ENCODE measurements at places on chromosomes 6 and 20.
A peak's percentile ranks its signal among the peaks of the same experiment; 100 is the strongest.

DNA sequence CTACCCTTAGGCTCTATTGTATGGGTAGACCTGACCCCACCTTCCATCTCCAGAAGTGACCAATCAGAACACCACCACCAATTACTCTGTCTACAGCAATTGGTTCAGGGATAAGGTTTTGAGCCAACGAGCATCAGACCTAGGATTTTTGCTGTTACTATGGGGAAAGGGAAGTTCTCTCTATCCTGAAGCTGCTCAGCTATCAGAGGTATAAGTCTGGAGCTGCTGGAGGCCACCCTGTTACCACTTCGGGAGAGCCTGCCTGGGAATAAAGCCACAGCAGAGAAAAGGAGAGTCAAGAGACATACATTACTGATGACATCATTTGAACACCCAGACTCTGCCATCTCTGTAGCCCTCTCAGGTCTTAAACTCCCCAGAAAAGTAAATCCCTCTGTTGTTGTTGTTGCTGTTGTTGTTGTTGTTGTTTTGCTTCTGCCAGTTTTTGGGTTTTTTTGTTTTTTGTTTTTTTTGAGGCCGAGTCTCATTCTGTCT lies 94.5 kb downstream of the PREX1 start:
- peak; percentile 7 for DNase-seq

DNA sequence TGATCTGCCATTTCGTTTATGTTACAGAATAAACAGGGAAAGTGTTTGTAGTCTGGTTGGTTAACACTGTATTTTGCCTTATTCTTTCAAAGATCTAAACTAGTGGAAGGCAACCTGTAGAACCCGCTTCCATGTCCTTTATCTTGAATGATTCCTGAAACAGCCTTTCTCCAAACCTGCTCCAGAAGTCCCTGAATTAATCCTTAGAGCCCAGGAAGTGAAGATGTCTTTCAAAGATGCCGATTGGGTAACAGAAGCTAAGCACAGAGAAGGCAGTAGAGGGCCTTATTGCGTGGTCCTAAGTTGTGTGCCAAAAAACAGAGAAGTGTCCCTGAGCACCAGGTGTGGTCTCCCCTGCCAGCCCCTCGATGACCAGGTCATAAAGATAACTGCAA lies 19.2 kb upstream of the ZSCAN16 start:
- DNase-seq, result no peak

- no peak for DNase-seq
Observed at GRCh38 chr6:137389150-137389704, 105.0 kb downstream of the OLIG3 start.

GRCh38 chr6:25280344-25281074 lies 1.3 kb downstream of the CARMIL1 start:
- DNase-seq, result no peak

GRCh38 chr20:5372371-5372770 lies 55.6 kb upstream of the PROKR2 start:
- DNase-seq, result no peak

DNA sequence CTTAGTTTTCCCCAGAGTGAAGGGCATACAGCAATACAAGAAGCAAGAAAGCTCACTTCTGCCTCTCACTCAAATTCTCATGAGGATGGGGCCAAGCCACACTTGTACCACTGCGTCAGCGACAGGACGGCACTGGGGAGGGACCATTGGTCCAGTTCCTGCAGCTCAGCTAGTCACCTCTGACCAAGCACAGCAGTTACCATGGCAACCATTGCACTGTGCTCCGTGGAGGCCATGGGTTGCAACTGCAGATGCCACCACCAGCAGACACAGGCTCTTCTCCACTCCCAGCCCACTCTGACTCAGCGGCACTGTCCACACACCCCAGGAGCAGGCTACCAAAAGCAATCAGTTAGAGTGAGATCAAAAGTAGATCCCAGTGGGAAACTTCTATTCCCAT lies 441.1 kb upstream of the ARID1B start:
- no peak for DNase-seq

DNA sequence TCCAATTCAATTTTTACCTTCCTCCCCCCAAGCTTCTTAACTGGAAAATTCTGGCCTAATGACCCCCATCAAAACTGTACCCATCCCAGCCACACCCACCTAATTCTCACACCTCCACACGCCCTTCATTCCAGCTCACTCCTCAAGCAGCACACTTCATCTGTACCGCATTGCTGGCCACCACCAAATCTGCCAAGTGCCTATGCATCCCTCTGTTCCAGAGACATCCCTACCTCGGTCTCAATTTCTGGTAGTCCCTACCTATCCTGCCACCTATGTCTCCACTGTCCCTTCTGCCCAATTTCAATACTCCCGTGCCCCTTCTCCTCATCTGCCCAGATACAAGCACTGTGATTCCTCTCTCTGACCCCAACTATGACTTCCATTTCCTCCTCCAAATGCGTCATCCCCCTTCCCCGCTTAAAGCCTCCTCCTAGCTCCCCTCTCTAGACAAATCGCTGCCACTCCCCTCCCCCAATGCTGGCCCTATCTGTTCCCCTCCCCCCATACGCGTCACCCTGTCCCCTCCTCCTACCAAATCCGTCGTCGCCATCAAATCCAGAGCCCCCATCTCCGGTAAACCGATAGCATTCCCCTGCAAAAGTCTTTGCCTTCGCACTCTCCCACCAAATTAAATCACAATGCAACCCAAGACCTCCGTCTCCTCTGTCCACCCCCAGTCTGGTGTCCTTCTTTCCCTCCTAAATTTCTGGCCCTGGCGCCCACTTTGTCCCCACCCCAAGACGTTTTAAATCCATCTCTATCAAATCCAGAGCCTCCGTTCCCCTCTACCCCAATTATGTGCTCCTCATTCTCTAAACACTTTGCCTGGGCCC lies 1.2 kb downstream of the MTCH1 start:
- DNase-seq, result peak; percentile 28

DNA sequence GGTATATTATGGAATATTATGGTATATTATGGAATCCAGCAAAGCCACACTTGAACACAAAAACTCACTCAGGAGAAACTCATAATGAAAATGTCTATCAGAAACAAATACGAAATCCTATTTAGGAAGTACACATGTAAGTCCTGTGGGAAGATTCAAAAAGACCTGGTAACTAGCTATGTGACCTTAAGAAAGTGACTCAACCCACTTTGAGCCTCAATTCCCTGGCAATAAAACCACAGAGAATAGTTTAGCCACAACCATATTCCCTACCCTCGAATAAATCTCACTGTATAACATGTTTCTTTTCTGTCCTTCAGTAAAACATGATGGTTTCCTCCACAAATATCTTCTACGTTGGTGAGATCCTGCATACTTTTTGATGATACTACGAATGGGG lies 56.4 kb downstream of the ZMYND8 start:
- no peak for DNase-seq

- DNase-seq, result no peak
Observed at GRCh38 chr6:33815854-33816253, 12.1 kb upstream of the MLN start.

DNA sequence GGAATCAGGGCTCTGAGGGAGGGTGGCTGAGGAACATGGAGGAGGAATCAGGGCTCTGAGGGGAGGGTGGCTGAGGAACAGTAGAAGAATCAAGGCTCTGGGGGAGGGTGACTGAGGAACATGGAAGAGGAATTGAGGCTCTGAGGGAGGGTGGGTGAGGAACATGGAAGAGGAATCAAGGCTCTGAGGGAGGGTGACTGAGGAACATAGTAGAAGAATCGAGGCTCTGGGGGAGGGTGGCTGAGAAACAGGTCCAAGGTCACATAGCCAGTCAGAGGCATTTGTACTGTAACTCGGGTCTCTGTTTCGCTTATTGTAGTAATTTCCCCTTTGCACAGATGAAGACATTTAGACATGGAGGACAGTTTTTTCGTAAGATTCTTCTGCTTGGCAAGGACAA lies 164.8 kb downstream of the SOBP start:
- DNase-seq, result no peak

DNA sequence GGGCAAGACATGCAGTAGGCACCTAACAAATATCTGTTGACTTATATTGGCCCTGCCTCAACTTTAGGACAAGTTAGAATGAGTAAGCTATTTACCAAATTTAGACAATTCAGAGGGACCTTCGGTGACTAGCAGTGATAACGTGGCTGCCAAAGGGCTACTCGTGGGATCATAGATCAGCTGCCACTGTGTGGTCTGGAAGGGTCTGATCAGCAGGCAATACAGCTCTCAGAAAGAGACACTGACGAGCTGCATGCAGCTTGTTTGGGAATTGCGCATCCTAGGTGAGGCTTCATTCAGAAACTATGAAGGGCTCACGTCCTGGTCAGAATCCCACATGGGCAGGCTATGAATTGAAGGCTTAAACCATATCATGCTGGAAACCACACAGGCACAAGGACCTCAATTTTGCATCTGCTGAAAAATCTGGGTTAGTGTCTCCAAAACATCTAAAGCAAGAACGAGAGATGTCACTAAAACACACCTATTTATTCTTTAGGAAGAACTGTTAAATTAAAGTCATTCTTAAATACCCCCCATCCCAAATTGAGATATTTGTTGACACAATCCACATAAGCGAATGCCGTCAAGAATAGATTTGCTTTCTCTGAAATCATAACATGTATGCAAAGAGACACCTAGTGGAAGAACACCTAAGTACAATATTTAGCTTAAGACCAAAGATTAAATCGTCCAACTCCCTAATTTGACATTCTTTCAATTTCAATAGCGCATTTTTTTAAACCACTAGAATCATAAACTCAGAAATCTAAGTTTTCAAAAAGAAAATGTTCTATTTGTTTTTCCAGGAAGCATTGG lies 79.6 kb downstream of the IPCEF1 start:
- DNase-seq, result no peak

DNA sequence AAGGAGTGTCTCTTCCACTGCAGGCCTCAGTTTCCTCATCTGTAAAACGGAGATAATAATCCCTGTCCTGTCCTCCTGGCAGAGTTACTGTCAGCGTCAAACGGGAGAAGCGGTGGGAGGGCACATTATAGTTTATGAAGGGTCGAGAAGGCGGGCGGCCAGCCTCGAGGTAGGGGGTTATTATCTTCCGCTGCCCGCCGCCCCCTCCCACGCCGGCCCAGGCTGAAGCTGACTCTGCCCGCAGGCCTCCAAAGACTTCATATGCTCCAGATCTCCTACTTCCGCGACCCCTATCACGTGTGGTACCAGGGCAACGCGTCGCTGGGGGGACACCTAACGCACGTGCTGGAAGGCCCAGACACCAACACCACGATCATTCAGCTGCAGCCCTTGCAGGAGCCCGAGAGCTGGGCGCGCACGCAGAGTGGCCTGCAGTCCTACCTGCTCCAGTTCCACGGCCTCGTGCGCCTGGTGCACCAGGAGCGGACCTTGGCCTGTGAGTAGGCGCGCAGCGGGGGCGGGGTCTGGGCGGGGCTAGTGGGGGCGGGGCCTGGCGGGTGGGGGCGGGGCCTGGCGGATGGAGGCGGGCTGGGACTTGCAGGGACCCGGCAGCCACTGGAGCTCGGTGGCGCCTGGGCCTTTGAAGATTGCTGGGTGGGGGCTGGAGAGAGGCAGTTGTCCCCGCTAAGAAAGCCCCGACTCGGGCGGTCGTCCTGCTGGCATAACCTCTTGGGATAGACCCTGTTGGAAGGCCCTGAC lies 2.8 kb downstream of the PROCR start:
- DNase-seq, result no peak

DNA sequence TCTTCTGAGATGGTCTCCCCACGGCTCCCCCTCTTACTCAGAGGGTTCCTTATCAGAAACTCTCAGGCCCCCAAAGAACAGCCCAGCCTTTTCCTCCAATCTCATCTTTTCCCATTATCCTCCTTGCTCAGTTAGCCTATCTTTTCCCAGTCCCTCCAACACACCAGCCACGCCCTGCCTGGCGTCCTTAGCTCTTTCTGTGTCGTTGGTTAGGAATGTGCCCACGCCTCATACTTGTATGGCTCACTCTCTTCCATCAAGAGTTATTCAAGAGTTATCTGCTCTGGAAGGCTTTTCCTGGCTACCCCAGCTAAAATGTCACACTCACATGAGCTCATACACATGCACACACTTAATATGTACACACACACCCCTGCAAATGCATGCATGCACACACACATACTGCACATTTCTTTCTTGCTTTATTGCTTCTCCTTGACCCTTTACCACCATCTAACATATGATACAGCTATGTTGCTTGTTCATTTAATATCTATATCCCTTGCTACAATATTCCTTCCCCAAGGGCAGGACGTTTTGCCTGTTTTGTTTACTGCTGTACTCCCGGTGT lies 37.6 kb downstream of the SLC2A10 start:
- DNase-seq, result peak; percentile 3

- no peak for DNase-seq
Observed at GRCh38 chr20:23086931-23087411, 847 bp upstream of the CD93 start.

- no peak for DNase-seq
Observed at GRCh38 chr6:75188221-75188925, 17.5 kb downstream of the COL12A1 start.

DNA sequence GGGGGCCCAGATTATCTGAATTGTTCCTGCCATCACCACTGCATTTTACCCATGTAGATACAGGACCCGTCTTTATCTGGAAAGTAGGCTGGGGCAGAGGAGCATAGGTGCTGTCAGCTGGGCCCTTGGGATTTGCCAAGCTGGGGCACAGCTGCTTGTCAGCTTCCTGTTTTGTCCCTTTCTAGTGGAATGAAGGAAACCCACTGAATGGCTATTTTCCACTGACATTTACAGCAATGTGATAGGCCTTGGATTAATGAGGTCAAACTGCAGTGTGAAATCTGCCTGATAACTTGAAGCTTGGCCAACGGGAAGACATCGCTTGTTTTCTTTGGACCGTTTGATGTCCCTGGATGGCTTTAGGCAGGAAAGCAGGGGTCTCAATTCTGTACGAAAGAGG lies 6.7 kb downstream of the PPP1R16B start:
- no peak for DNase-seq

DNA sequence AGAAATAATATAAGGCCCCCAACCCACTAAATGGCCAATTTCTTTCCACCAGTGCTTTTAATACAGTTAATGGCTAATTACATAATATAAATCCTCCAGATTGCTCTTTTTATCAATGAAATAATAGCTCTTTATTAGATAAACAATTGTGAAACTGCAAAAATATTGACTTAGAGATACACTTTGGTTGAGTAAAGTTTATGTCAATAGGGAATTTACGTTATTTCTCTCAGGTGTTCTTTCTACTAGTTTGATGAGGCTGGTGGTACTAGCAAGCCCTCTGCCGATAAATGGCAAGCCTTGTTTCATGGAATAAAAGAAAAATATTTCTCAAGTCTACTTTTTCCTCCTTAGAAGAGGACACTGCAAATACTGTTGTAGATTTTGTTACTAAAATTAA lies 18.9 kb downstream of the RFX6 start:
- DNase-seq, result no peak

DNA sequence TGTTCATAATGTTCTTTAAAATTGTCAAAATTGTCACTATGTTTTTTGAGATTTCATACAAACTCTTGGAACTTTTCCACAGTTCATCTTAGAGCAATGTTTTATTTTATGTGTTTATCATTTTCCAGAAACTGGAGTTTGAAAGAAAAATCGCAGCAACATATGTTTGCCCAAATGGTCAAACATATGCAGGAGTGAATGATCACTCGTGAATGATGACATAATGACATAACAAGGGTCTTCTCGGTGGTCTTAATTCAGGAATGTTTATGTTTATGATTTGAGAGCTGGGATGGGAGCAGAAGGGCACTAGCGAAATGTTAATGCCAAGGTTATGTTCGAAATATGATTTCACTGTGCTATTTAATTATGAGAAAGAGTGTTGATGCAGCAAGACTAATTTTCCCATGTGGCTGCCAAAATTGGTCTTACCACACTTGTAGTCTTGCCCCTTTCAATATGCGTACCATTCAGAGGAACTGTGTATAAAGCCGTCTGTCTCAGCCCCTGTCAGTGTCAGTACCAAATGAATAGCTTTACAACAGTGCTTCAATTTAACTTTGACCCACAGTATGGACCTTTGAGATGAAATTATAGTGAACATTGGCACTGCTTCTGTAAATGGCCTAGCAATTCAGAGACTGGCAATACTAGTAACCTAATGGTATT lies 152.3 kb downstream of the CARMIL1 start:
- no peak for DNase-seq

Measured in AG04449 (cell line).